Activated CD4-positive, alpha-beta T cell treated with anti-CD3 and anti-CD28 coated beads, Interleukin-2, amount 10 ng/mL, durations not matched to agents 7 days and 5 days (primary cell): ENCODE measurements at places on chromosomes 11 and 22. TPM values are rescaled to one million over a fixed set of nuclear protein-coding genes. Genes with fewer than 3 reads are reported as not detected.

The TRIM49D2 gene
- not detected for total RNA-seq

The TRIM29 gene
- total RNA-seq = not detected

The KDM4E gene
- not detected for total RNA-seq

- no peak overlapping the region for H3K4me3 ChIP-seq
- no peak overlapping the region for H3K27ac ChIP-seq
- peaks cover 5% of the 10 kb centered on the region for H3K4me1 ChIP-seq
- no peaks in the 10 kb centered on the region for H3K36me3 ChIP-seq
Observed at GRCh38 chr11:1568441-1568911, 3.6 kb downstream of the DUSP8 start.

DNA sequence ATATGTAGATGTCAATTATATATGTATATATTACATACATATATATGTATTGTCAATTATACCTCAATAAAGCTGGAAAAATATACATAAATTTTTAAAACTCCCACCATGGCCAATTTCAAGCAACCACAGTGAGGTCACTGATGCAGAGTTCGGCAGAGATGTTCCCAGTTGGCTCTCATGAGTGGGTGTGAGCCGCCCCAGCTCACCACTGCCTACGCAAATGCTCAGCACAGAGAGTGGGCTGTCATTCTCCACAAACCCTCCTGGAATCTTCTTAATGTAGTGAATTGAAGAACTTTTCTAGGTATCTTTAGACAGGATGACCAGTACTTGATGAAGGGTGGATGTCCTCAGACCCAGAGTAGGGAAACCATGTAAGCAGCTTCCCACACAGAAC, 96.6 kb upstream of the TMEM45B start:
- H3K27ac ChIP-seq = no peak overlapping the region
- H3K27me3 ChIP-seq = peaks cover 8% of the 10 kb centered on the region
- H3K4me3 ChIP-seq = no peak overlapping the region

DNA sequence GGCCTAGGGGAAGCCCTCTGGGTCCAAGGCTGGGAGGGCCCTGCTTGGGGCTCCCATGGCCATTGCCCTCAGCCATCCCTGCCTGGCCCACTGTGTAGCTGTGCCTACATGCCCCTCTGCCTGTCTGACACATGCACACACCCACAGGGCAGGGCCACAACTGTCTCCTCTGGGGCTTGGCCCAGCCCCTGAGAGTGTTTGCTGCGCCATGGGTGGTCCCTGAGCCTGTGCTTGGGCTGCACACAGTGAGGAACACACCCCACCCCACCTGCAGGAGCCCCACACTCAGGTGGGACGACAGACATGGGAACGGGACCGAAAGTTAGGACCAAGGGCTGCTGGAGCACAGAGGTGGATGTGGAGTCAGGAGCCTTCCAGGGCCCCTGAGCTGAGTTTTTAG, 489.5 kb downstream of the TBC1D22A start:
- no peaks in the 10 kb centered on the region for H3K4me1 ChIP-seq
- no peaks in the 10 kb centered on the region for H3K36me3 ChIP-seq
- no peak overlapping the region for H3K4me3 ChIP-seq
- H3K27ac ChIP-seq = no peak overlapping the region
- peaks cover 6% of the 10 kb centered on the region for H3K27me3 ChIP-seq
- DNase-seq = no peak
